ENCODE measurements at places on chromosomes 1 and 21.
A peak's percentile ranks its signal among the peaks of the same experiment; 100 is the strongest.

DNA sequence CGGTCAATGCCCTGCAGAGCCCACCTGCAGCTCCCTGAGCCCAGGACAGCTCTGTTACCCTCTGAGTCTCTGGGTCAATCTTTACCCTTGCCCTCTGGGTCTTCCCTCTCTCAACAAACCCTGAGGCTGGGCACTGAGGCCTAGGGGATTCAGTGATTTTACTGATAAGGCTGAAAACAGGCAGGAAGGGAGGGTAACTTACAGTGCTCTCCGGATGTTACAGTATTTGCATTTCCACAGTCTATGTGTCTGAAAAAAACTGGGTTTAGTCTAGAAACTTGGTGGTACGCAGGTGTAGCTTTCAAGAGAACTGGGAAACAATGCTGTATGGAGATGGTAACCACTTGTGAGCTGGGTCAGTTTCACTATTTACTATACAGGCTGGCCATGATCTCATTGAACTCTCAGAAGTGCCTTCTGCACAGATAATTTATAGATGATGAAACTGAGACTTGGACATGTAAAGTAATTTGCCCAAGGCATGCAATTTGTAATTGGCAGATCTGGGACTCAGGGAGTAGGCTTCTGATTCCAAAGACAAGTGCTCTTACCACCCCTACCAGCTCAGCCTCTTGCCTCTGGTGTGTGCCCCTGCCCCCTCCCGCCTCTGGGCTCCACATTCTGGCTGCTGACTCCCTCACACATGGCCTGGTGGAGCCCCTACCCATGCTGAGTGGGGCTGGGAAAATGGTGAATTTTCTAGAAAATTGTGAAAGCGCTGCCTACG is 48.8 kb downstream of the TENT5C start:
- no peak for DNase-seq

DNA sequence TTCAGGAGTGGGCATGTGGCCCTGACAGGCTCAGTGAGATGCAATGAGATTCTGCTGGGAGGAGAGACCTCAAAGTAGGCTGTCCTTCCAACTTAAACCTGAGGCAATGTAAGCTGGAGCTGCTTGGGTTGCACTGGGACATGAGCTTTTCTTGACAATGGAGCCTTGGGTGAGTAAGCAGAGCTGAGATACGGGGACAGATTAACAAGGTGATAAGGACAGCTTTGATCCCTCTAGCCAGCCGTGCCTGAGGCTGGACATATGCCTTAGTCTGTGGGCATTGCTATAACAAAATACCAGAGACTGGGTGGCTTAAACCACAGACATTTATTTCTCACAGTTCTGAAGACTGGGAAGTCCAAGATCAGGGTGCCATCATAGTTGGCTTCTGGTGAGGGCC is 18.3 kb upstream of the NGF start:
- DNase-seq = no peak

GRCh38 chr1:112686835-112687234 is 12.4 kb downstream of the MOV10 start:
- DNase-seq = no peak

- peak; percentile 84 for DNase-seq
These were observed 21.0 kb downstream of the PDE9A start for GRCh38 chr21:42674351-42674940.

GRCh38 chr1:98468111-98468717 is 193.3 kb upstream of the SNX7 start:
- DNase-seq = no peak

- DNase-seq = no peak
These were observed 89.7 kb upstream of the RGS1 start for GRCh38 chr1:192485692-192486436.

- DNase-seq = no peak
These were observed 13.9 kb downstream of the ASH1L start for GRCh38 chr1:155548706-155549105.

DNA sequence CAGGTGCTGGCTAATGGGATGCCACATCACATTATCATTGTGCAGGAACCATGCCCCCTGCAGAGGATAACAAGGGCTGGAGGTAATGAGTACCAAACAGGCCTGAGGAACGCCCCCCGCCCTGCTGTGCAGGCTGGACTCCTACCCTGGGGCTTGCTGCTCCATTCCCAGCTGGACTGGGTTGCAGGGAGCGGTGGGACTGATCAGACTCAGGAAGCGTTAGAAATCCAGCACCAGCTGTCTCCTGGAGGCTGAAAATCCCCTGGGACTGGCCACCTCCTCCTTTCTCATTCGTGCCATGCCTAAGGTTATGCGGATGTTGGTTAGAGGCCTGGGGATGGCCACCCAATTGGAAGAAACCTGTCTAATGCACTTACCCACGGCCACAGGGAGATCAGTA is 36.9 kb upstream of the POU3F1 start:
- no peak for DNase-seq

GRCh38 chr1:226233806-226234205 is 10.3 kb downstream of the MIXL1 start:
- DNase-seq = no peak

DNA sequence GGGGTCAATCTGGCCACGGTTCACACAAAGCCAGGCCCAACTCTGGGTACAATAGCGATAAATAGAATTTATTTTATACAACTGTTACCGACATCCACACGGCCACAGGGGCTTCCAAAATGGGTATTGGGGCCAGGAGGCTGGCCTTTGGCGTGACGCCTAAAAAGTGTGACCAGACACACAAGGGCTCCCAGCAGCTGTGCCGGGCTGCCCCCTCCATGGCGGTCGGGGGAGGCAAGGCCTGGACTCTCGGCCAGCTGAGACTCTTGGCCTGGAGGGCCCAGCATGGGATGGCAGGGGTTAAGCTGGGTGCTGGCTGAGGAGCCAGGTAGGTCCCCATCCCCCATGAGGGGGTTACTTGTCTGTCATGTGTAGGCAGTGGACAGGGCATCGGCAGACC is 73.0 kb downstream of the RAP1GAP start:
- no peak for DNase-seq

DNA sequence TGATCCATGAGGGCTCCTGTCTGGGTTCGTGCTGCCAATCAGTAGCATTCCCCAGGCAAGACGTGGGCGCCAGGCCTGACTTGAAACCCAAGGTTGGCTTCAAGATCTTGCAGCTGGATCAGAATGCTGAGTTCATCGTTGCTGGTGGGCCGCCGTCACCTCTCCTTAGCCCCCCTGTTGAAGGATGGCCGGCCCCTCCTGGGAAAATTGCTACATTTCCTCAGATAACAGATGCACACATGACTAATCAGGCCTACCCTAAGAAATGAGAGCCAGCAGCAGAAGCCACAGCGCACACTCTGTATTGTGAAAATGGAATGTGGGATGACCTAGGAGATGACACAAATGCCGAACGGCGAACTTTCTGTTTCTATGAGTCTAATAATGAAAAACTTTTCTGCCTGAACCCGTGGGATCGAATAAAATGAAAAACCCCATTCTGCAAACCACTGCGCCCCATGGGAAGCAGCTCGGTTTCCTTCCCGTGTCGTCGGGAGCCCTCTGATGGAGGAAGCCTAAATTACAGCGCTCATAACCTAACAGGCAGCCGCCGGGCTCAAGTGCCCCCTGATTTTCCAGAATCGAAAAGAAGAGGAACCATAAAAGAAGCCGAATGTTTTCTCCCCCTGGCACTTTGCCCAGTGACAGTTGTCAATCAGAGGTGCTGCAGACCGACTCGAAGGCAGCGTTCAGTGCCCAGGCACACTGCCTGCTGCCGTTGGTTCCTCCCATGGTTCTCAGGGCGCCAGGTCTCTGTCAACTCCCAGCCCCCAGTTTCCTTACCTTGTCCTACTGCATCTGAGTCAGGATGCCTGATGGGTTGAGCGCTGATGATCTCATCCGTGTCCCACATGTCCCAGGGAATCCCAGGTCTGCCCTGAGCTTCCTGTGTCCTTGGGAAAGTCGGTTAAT is 38.2 kb upstream of the H6PD start:
- DNase-seq = peak; percentile 67

DNA sequence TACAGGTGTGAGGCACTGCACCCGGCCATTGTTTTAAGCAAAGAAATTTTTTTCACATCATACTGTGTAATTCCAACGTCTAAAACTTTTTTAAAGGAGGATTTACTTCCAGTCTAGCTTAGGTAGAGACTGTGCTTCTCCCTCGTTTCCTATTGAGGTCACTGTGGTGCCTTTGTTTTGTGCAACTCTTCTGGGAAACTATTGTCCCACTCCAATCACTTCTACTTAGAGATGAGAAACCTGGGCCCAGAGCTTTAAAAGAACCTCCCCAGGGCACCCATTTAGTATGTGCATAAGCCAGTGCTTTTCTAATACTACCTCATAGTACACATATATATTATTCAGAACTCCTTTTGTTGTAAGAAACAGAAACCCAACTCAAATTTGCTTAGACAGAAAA is 120.0 kb upstream of the ZNF644 start:
- DNase-seq = no peak

DNA sequence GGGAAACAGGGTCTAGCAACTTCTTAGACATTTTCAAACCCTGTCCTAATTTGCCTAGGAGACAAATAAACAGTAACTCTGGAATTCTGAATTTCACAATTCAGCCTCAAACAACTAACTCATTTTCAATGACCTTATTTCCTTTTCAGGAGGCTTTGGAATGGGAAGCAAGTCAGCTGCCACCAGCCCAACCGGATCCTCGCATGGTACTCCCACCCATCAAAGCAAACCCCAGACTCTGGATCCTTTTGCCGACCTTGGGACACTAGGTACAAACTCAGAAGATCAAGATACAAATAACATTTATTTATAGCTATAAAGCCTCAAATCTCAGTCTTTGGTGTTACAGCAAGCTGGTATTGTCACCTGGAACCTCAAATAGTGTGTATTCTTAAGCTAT is 18.9 kb upstream of the LEPR start:
- no peak for DNase-seq

DNA sequence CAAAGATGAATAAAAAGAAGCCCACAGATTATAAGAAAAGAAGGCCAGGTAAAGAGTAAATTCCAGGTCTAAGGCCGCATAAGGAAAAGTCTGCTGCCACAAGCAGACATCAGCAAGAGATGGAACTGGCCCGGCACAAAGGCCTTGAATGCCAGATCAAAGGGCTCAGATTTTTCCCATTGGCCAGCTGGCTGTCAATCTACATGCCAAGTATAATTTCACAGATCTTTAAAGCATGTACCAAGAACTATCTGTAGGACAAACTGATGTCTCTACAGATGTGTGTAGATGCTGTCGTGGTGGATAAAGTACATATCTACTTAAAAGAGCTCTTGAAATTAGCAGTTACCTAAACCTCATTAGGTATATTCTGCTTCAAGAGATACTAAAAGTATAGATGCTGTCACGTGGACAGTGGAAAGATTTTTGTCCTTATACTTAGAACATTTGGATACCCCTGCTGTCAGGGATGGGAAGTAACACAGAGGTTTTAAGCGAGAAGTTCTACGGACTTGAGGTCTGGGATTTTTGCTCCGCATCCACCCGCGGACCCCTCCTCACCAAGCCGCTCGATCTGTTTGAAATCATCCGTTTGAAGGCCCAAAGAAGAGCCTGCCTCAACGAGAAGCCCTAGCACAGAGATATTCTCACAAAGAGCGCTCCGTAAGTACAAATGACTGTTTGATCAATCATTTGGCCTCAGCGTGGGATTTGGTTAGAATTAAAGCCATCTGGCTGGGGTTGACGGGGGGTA is 10.1 kb downstream of the GLIS1 start:
- DNase-seq = no peak

DNA sequence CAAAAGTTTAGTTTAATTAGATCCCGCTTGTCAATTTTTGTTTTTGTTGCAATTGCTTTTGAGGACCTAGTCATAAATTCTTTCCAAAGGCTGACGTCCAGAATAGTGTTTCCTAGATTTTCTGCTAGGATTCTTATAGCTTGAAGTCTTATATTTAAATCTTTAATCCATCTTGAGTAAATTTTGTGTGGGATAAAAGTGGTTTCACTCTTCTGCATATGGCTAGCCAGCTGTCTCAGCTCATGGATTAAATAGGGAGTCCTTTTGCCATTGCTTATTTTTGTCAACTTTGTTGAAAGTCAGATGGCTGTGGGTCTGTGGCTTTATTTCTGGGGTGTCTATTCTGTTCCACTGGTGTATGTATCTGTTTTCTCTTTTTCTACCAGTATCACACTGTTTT is 801.3 kb upstream of the ADGRL4 start:
- no peak for DNase-seq

DNA sequence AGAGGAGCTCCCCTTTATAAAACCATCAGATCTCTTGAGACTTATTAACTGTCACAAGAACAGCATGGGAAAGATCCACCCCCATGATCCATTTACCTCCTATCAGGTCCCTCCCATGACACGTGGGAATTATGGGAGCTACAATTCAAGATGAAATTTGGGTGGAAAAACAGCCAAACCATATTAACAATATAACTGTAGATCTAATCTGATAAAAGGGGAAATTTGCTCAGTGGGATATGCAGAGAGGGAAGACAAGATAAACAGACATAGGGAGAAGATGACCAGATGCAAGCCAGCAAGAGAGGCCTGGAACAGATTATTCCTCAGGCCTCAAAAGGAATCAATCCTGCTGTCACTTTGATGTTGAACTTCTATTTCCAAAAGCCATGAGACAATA is 841.5 kb downstream of the LRRIQ3 start:
- DNase-seq = no peak

- DNase-seq = peak; percentile 84
These were observed 5.6 kb upstream of the KCNA10 start for GRCh38 chr1:110524311-110525248.

GRCh38 chr1:154765970-154766369 is 104.1 kb downstream of the KCNN3 start:
- DNase-seq = peak; percentile 67

GRCh38 chr1:168081373-168082007 is 55.2 kb downstream of the GPR161 start:
- DNase-seq = no peak

DNA sequence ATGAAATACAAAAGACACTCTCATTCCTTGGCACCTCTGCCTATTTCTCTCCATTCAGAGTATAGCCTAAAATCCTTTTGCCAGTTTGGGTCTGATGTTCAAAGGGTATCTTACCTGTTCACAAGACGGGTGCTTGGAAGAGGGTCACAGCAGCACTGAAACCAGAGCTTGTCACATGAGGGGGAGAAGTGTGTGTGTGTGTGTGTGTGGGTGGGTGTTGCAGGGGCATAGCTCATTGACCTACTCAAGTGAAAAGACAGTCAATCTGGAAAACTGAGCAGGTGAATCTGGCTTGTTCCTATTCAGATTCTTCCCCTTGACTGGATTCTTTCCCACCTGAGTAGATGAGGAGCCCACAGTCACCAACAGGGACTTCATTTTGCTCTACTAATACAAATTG is 63.9 kb downstream of the KCTD3 start:
- no peak for DNase-seq

- no peak for DNase-seq
These were observed 150.1 kb downstream of the DISC1 start for GRCh38 chr1:231776757-231777062.

- peak; percentile 76 for DNase-seq
These were observed 3.1 kb upstream of the BLACAT1 start for GRCh38 chr1:205458777-205459566.
